ENCODE measurements at places on chromosomes 6 and 20.

DNA sequence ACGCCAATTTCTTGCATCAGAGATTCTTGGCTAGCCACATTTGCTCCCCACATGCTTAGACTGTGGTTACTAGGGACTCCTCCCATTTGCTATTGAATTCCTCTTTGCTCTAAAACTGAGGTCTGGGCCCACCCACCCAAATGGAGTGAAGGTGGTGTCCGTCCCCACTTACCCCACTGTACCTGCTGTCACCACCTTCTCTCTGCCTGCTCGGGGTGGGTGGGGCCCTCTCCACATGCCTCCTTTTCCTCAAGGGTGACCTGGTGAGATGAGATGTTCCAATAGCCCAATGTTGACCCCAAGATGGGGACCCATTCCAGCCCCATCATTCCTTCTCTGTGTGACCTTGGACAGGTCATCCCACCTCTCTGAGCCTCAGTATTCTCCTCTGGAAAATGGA is 74.6 kb downstream of the GNAS-AS1 start:
- DNase-seq, result no peak

- peak; percentile 65 for DNase-seq
These were observed 14.9 kb upstream of the RFPL4B start for GRCh38 chr6:112332274-112332673.

DNA sequence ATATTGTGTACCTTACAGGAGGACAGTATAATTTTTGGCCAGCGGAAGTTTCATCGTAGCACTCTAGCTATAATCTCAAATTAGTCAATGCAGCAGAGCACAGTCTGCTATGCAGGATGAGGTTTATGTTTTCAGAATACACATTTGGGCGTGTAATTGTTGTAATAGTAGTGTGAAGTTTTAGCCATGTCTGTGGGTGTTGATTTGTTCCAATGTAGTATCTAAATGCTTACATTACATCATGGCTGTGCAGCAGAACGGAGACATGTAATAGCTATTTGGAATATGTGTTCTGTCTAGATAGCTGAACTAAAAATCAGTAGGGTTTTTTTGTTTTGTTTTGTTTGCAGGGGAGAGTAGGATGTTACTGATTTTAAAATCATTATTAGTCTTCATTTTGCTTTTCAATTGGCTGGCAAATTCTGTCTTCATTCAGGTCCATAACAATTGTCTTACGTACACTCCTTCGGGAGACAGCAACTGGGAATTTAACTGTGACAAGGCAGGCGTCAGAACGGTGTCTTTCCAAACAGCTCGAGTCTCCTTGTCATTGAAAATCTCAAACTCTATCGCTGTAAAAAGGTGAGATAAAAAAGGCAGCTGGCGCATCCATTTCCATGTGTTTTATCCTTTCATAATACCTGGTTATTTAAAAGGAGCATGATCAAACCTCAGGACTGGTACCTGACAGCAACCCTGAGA is 65.1 kb upstream of the CDH4 start:
- peak; percentile 38 for DNase-seq

GRCh38 chr6:36955136-36955535 is 598 bp downstream of the PI16 start:
- no peak for DNase-seq

DNA sequence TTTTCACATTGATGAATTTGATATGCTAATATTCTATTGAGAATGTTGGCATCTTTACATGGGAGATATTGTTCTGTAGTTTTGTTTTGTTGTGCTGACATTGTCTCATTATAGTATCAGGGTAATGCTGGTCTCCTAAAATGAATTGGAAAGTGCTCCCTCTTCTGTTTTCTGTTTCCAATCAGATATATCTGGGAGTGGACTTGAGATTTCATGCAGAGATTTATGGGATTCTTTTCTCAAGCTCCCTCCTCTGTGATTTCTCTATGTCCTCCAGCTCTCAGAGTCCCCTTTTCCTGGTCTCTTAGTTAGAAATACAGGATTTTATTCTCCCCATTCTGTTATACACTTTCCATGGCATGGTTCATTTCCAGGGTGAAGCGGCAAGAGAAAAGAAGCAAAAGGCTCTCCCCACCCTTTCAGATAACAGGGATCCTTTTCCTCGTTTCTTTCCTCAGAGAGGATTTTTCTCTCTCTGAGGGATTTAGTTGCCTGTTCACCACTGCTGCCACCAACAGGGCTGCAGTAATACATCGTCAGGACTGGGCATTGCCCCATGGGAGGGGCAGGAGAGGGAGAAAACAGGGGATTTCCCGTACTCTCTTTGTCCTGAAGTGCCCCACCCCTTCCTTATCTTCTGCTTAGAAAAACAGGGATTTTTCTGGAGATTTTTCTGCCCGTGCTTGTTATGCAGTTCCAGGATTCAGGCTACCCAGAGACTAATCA is 59.3 kb upstream of the STMND1 start:
- peak; percentile 55 for DNase-seq

GRCh38 chr6:159960485-159960884 is 8.4 kb upstream of the IGF2R start:
- no peak for DNase-seq

GRCh38 chr20:60024801-60025200 is 66.6 kb downstream of the CDH26 start:
- DNase-seq, result no peak

DNA sequence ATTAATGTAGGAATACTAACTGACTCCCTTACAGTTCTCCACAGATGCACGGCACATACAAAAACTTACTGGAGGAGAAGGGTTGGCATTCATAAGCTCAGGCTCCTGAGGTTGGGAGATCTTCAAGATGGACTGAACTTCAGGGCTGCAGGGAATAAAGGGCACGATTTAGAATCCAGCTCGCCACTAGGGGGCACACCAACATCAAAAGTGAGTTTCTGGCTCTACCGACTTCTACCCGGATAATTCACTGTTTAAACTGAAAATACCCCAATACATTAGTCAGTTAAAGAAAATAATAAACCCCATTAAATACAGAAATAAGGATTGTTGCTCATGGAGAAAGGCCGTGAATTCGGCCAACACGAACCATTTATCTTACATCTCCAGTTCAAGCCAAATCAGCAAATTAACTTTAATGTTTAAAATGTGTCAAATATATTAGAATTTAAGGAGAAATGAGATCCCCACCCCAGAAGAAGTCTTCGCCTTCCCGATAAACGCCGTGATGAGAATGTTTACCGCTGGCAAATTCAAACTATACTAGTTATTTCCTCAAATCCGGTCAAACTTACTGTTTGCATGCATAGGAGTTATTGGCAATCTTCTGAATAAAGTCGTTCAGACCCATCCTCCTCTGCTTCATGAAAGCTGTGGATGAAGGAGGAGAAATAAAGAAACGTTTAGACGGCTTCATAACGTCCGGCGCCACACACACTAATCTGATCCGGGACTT is 121.7 kb upstream of the SLC2A12 start:
- DNase-seq, result peak; percentile 92

- no peak for DNase-seq
These were observed 14.2 kb upstream of the LPA start for GRCh38 chr6:160678230-160678629.

DNA sequence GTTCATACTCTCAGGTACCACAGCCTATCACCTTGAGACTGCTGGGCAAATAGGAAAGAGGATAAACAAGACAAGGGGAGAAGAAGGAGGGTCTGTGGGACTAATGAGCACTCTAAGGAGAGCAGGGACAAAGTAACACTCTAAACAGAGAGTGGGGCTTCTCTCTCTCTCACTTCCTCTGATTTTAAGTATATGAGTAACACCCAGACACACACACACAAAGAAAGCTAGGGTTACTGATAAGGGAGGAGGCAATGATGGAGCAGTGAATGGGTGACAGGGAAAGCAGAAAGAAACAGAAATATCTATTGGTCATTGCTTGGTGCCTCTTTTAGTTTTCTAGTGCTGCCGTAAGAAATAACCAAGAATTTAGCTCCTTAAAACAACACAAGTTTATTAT is 96.2 kb upstream of the RNF217 start:
- DNase-seq, result no peak

DNA sequence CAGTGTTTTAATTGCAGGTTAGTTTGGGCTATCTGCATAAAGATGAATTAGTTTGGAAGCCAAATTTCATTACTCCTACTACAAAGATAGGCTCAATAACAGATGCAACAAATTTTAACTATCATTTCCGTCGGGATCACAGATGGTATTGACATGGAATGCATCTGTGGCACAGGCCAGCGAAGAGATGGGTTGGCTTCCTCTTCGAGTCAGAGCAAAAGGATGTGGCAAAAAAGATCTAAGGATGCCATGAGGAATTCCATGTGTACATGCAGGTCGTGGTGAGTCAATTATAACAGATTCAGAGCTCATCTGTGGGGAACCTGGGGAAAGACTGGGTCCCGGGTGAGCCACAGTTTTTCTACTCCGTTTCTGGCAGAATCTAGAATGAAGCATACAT is 83.0 kb upstream of the CITED2 start:
- no peak for DNase-seq

DNA sequence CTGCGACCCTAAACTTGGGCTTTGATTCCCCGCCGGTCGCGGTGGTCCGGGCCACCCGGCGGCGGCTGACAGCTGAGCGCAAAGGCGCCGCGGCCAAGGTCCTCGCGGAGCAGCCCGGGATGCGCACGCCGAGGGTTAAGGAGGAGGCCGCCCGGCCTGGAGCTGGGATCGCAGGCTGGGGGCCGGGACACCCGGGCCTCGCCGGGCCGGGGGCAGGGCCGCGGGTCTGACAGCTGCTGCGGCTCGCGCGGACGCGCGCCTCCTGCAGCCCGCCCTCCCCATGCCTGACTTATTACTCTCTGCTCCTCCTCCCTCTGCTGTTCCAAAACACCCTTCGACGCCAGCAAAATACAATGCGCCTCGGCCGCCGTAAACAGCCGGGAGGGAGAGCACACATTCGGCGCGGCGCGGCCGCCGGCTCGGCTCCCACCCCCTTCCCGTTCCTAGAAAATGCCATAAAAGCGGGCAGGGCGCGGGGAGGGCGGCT is 746 bp downstream of the BACH2 start:
- peak; percentile 79 for DNase-seq

DNA sequence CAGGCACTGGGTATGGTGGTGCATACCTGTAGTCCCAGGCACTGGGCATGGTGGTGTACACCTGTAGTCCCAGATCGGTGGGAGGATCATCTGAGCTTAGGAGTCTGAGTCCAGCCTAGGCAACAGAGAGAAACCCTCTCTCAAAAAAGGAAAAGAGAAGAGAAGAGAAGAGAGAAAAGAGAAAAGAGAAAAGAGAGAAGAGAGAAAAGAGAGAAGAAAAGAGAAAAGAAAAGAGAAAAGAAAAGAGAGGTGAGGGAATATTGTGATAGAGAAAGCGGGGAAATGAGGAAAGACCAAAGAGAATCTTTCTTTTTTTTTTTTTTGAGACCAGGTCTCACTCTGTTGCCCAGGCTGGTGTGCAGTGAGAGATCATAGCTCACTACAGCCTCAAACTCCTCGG is 108.7 kb downstream of the ARHGAP18 start:
- DNase-seq, result no peak

GRCh38 chr6:142045380-142046278 is 87.1 kb upstream of the GJE1 start:
- peak; percentile 16 for DNase-seq

DNA sequence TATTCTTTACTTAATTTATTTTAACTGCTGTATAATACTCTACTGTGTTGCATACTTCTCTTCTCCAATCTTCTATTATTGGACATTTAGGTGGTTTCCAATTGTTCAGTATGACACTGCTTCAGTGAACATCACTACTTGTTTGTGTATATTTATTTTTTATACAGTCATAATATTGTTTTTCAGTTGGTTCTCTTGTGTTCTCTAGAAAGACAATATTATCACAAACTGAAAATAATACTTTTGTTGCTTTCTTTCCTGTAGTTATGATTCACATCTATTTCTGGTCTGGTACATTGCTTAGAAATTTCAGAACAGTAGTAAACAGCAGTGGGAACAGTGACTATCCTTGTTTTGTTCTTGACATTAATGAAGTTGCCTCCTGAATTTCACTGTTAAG is 62.8 kb upstream of the GTSF1L start:
- no peak for DNase-seq

DNA sequence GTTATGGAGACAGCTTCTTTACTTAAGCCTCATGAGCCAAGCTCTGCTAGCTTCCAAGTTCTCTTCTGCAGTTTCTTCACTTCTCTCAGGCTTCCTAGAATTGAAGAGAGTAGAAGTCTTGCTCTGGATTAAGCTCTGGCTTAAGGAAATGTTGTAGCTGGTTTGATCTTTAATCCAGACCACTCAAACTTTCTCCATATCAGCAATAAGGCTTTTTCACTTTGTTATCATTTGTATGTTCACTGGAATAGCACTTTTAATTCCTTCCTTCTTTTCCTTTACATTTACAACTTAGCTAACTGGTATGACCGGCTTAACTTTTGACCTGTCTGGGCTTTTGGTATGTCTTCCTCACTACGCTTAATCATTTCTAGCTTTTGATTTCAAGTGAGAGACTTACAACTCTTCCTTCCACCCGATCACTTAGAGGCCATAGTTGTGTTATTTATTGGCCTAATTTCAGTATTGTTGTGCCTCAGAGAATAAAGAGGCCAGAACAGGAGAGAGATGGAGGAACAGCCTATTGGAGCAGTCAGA is 236.6 kb upstream of the BMP2 start:
- DNase-seq, result no peak

GRCh38 chr20:20603339-20603990 is 109.0 kb downstream of the RALGAPA2 start:
- no peak for DNase-seq

DNA sequence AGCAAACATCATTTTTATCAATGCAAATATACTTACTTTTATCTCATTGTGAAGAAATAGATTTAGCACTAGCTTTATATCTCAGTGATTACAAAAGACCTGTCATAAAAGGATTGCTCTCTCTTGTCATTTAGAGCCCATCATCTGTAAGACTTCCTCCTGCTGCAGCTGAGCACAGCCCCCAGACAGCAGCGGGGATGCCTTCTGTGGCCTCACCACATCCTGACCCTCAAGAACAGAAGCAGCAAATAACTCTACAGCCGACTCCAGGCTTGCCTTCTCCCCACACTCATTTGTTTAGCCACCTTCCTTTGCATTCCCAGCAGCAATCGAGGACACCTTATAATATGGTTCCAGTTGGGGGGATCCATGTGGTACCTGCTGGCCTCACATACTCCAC is 127.0 kb upstream of the EDN1 start:
- DNase-seq, result no peak

DNA sequence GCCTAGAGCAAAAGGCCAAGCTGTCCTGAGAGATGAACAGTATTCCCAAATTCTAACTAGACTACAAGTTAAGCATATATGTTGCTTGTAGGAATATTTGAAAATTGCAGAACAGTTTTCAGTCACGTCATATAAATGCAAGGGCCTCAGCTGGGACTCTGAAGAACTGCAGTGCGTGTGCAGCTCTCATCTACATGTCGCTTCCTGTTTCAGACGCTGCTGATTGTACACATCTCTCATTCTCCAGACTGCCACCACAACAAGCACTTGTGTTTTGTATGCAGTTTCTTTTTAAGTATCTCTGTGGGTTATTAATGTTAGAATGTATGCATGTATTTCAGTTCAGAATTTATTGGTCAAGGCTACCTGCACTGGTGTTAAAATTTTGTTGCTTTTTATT is 119.7 kb downstream of the MAP3K4 start:
- no peak for DNase-seq

All from fibroblast of lung (primary cell).